ENCODE measurements at places on chromosomes 13 and 19. TPM values are rescaled to one million over a fixed set of nuclear protein-coding genes. Genes with fewer than 3 reads are reported as not detected.

Gene ZNF345
- total RNA-seq: 10.0 TPM

Gene SIGLEC12
- not detected for total RNA-seq

Gene GARRE1
- total RNA-seq: 33.5 TPM

Gene PLVAP
- not detected for total RNA-seq

Gene TUBA3C
- total RNA-seq: not detected

Gene CATSPERD
- total RNA-seq: not detected

Gene GPR4
- not detected for total RNA-seq

Gene KIR3DL1
- total RNA-seq: not detected

Gene RFX1
- total RNA-seq: 15.7 TPM

Gene KPNA3
- total RNA-seq: 42.6 TPM

DNA sequence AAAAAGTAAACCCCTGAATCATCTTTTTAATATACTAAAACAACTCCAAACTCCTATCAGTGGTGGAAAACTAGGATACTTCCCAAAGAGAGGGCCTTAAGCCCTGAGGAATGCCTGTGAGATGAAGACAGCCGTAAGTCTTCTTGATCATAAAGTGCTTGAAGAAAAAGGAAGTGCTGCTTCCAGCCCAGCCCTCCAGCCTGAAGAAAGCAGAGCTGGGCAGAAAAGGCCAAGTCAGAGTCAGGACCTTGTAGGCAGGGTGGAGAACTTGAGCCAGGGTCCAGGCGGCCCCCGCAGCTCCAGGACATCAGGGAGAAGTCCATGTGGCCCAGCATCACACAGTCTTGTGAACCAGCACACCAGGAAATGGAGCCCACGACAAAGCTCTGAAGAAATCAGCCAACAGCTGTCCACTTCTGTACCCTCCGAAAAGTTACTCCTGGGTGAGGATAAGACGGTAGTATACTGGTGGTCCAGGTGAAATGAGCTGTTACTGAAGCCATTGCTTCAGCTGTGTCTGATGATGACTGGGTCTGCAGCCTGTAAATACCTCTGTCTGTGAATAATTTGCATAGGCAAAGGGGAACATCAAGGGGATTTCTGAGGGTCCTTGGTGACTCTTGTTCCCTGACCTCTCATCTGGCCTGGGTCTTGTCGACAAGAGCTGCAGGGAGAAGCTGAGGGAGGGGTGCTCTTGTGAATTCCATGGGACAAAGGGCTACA, 18.7 kb upstream of the CRYL1 start:
- H3K27ac ChIP-seq: no peak overlapping the region
- H3K4me1 ChIP-seq: peaks cover 2% of the 10 kb centered on the region
- H3K27me3 ChIP-seq: no peaks in the 10 kb centered on the region
- H3K4me3 ChIP-seq: no peak overlapping the region
- H3K36me3 ChIP-seq: no peaks in the 10 kb centered on the region

- H3K27ac ChIP-seq: no peak within 1 kb of the TSS
- DNase-seq: peak; percentile 62
- H3K36me3 ChIP-seq: no peaks in the 10 kb centered on the region
- H3K4me1 ChIP-seq: no peaks in the 10 kb centered on the region
- H3K4me3 ChIP-seq: no peak within 1 kb of the TSS
- no peaks in the 10 kb centered on the region for H3K27me3 ChIP-seq
Measured at GRCh38 chr19:55836340-55836739, at the start of gene NLRP4. Gene NLRP4 (plus strand): TSS chr19:55836540. CDS start chr19:55852081, 15,541 bp downstream.

DNA sequence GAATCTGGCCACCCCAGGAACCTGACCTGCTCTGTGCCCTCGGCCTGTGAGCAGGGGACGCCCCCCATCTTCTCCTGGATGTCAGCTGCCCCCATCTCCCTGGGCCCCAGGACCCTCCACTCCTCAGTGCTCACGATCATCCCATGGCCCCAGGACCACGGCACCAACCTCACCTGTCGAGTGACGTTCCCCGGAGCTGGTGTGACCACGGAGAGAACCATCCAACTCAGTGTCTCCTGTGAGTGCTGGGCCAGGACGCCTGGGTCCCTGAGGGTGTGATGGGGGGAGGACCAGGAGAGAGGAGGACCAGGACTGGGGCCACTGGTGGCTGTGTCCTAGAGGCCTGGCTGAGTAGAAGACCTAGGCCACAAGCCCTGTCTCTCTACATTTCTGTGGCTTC, 13.0 kb upstream of the CD33 start:
- peak; percentile 75 for DNase-seq
- peaks cover 2% of the 10 kb centered on the region for H3K36me3 ChIP-seq
- no peak overlapping the region for H3K4me3 ChIP-seq
- no peaks in the 10 kb centered on the region for H3K27me3 ChIP-seq

DNA sequence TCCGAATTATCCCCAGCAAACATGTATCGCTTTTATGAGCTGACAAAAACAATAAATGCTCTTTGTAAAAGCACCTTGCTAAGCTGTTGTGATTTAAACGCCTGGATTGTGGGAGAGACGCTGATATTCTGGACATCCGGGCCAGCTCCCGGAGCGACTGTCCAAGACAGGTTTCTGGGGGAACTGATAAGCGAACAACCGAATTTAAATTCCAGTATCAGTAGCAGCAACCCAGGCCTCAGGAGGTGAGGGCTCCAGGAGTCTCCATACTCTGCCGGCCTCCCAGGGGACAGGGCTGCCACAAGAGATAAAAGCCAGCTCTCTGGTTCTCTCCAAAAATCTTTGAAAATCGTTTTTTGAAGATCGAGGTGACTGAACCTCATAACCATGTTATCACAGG, 50.3 kb upstream of the VSTM2B start:
- H3K4me1 ChIP-seq: no peaks in the 10 kb centered on the region
- DNase-seq: no peak
- H3K27ac ChIP-seq: no peak overlapping the region
- no peaks in the 10 kb centered on the region for H3K36me3 ChIP-seq
- H3K4me3 ChIP-seq: no peak overlapping the region
- H3K27me3 ChIP-seq: no peaks in the 10 kb centered on the region

DNA sequence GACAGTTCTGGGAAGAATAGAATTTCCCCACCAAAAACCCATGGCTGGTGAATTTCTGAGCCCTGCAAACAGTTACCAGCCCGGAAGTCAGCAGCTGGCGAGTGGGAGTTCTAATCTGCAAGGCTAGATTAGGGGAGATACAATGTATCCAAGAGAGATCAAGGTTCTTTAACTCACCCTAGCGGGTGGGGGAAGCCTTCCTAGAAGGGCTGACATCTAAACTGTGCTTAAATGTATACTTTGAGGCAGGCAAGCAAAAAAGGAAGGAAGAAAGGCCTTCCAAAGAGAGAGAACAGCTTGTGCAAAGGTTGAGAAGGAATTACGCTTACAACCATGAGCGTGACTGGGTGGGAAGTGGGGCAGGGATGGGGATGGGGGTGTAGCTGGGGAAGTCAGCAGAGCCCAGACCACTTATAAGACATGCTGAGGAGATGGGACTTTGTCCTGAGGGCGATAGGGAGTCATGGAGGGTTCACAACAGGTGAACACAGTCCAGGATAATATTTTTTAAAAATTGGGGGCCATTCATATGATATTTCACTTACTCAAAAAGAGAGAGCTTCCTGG, 20.8 kb upstream of the ZNRF4 start:
- H3K4me1 ChIP-seq: peaks cover 2% of the 10 kb centered on the region
- H3K27me3 ChIP-seq: peaks cover 8% of the 10 kb centered on the region
- no peaks in the 10 kb centered on the region for H3K36me3 ChIP-seq
- DNase-seq: no peak
- H3K4me3 ChIP-seq: no peak overlapping the region

DNA sequence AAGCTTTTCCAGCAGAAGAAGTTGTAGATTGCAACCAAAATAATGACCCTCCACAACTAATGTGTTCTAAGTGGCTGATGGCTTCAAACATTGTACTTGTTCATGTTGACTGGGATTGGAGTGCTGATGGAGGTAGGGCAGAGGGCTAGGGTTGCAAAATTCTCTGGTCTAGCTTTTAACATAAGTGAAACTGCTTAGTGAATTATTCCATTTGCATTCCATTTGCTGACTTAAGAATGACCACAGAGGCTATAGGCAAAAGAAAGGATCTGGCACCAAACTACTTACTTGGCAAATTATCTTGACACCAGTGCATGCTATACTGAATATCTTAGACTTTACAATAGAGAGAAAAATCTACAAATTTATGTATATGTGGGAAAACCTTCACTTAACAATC, 287.0 kb downstream of the FGF9 start:
- no peak for DNase-seq
- H3K27me3 ChIP-seq: no peaks in the 10 kb centered on the region
- no peak overlapping the region for H3K4me3 ChIP-seq
- no peaks in the 10 kb centered on the region for H3K4me1 ChIP-seq

- peaks cover 10% of the 10 kb centered on the region for H3K27me3 ChIP-seq
- peaks cover 12% of the 10 kb centered on the region for H3K4me1 ChIP-seq
- DNase-seq: no peak
- H3K27ac ChIP-seq: no peak overlapping the region
Measured at GRCh38 chr19:4606921-4607678, 32.2 kb upstream of the TNFAIP8L1 start.

GRCh38 chr13:53207556-53207955, 178.9 kb downstream of the OLFM4 start:
- H3K27ac ChIP-seq: no peak overlapping the region
- no peaks in the 10 kb centered on the region for H3K27me3 ChIP-seq
- no peaks in the 10 kb centered on the region for H3K36me3 ChIP-seq
- H3K4me1 ChIP-seq: no peaks in the 10 kb centered on the region
- DNase-seq: no peak

GRCh38 chr13:44188257-44188656, 185.4 kb upstream of the SERP2 start:
- no peaks in the 10 kb centered on the region for H3K36me3 ChIP-seq
- peaks cover 2% of the 10 kb centered on the region for H3K4me1 ChIP-seq
- no peak for DNase-seq
- no peak overlapping the region for H3K27ac ChIP-seq
- H3K4me3 ChIP-seq: no peak overlapping the region
- H3K27me3 ChIP-seq: no peaks in the 10 kb centered on the region

DNA sequence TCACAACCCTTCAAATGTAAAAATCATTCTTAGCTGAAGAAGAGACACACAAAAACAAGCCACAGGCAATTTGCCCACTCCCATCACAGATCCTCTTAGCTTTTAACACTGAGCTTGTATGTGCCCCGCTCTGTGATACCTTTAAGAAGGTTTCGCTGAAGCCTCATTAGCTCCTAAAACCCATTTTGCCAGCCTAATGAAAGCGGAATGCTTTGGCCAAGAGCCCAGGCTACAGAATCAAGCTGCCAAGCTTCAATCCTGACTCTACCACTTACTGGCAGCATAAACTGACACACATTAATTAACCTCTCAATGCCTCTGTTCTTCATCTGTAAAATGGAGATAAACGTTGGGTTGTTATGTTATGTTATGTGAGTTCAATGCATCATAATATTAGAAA, 10.5 kb downstream of the ZNF112 start:
- no peaks in the 10 kb centered on the region for H3K27me3 ChIP-seq
- peaks cover 41% of the 10 kb centered on the region for H3K36me3 ChIP-seq
- H3K27ac ChIP-seq: no peak overlapping the region
- no peak overlapping the region for H3K4me3 ChIP-seq

DNA sequence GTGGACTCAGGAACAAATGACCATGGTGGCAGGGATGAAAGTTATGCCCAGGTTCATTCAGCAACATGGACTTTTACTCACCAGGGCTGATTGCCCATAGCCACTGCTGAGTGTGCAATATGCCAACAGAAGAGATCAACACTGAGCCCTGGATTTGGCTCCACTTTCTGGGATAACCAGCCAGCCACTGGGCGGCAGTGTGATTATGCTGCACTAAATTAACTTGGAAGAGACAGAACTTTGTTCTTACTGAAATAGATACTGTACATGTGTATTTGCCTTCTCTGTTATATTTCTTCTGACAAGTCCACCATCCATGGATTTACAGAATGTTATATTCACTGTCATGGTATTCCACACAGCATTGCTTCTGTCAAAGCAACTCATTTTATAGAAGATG, 257.4 kb downstream of the TDRD3 start:
- DNase-seq: no peak
- H3K4me1 ChIP-seq: no peaks in the 10 kb centered on the region
- peaks cover 10% of the 10 kb centered on the region for H3K27me3 ChIP-seq
- no peak overlapping the region for H3K27ac ChIP-seq
- no peak overlapping the region for H3K4me3 ChIP-seq

GRCh38 chr13:53507741-53508140, 479.1 kb downstream of the OLFM4 start:
- no peak overlapping the region for H3K27ac ChIP-seq
- H3K36me3 ChIP-seq: no peaks in the 10 kb centered on the region
- no peak for DNase-seq
- H3K27me3 ChIP-seq: no peaks in the 10 kb centered on the region
- no peaks in the 10 kb centered on the region for H3K4me1 ChIP-seq
- H3K4me3 ChIP-seq: no peak overlapping the region

GRCh38 chr13:41928323-41928722, 32.6 kb downstream of the VWA8 start:
- H3K27ac ChIP-seq: peak overlapping the region; percentile 43
- DNase-seq: no peak

GRCh38 chr19:41344162-41344561, 9.6 kb downstream of the TGFB1 start:
- H3K4me1 ChIP-seq: peaks cover 11% of the 10 kb centered on the region
- H3K36me3 ChIP-seq: peaks cover 29% of the 10 kb centered on the region
- no peaks in the 10 kb centered on the region for H3K27me3 ChIP-seq

- no peaks in the 10 kb centered on the region for H3K36me3 ChIP-seq
- no peak overlapping the region for H3K4me3 ChIP-seq
- peaks cover 2% of the 10 kb centered on the region for H3K27me3 ChIP-seq
Measured at GRCh38 chr19:13284929-13285928, 135.0 kb downstream of the IER2 start.

DNA sequence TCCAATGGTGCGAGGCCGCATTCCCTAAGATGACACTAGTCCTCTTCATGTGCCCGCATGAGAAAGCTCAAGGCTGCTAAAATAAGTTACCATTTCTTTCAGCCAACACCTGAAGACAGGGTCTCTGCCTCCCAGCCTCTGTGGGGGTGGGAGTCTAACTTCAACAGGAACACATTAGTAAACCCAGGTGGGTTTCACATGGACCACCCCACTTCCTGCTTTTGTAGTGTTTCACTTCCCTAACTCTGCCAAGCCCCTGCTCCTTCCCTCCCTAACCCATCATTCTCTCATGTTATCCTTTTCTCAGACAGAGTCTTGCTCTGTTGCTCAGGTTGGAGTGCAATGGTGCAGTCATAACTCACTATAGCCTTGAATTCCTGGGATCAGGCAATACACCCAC, 783.6 kb downstream of the UQCRFS1 start:
- no peak for DNase-seq
- no peaks in the 10 kb centered on the region for H3K4me1 ChIP-seq
- H3K4me3 ChIP-seq: no peak overlapping the region
- no peaks in the 10 kb centered on the region for H3K27me3 ChIP-seq
- H3K27ac ChIP-seq: no peak overlapping the region
